Omental fat pad (tissue), 4 donors: ENCODE measurements at places on chromosomes 7 and 10. TPM values are rescaled to one million over a fixed set of nuclear protein-coding genes. Genes with fewer than 3 reads are reported as not detected.

SUGCT gene
- total RNA-seq = 2.5 TPM

ADGRA1 gene
- total RNA-seq = not detected

DNA sequence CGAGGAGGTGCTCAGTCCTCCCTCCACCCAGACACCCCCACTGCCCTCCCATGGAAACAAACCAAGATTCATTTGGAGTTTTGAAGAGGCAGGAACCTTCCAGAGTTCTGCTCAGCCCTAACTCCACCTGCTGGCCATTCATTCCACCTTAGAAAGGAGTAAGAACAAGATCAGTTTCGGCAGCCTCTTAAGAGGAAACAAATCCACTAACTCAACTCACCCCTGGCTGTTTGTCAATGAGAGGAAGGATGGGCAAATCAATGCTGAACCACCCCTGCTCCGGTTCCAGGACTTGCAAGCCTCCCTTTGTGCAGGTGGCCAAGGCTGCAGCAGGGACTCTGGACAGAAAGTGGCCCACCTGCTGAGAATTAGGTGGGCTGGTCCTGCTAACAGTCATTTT, 26.2 kb downstream of the CCDC3 start:
- DNase-seq = no peak

WDR86 gene
- 17.2 TPM for total RNA-seq

GRCh38 chr7:137882806-137883205, 36.0 kb upstream of the DGKI start:
- DNase-seq = no peak
